ENCODE measurements at places on chromosomes 12 and 14.

DNA sequence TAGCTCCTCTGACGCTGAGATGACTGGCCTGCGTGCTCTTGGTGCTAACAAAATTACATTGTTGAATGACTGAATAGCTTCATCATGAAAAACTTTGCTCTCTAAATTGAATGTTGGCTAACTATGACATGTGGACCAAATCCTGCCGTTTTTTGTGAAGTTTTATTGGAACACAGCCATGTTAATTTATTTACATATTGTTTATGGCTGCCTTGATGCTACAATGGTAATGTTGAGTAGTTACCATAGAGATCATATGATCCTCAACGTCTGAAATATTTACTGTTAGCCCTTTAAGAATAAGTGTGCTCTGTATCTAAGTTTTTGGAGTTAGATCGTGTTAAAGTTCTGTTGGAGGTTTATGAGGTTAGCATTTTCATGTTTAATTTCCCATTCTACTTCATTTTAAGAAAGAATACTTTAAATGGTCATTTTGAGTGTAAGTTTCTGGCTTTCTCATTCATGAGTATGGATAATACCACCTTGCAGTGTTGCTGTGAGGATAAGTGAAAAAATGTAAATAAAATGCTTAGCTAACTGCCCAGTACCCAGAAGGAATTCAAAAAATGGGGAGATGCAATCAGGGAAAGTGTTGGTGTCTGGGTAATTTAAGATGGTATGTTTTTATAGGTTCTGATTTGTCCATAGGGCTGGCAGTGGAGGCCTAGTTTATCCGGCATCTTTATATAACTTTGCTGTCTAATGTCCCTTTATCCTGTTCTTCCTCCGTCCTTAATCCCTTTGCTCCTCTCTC, 35.3 kb downstream of the NUBPL start:
- DNase-seq, result no peak

DNA sequence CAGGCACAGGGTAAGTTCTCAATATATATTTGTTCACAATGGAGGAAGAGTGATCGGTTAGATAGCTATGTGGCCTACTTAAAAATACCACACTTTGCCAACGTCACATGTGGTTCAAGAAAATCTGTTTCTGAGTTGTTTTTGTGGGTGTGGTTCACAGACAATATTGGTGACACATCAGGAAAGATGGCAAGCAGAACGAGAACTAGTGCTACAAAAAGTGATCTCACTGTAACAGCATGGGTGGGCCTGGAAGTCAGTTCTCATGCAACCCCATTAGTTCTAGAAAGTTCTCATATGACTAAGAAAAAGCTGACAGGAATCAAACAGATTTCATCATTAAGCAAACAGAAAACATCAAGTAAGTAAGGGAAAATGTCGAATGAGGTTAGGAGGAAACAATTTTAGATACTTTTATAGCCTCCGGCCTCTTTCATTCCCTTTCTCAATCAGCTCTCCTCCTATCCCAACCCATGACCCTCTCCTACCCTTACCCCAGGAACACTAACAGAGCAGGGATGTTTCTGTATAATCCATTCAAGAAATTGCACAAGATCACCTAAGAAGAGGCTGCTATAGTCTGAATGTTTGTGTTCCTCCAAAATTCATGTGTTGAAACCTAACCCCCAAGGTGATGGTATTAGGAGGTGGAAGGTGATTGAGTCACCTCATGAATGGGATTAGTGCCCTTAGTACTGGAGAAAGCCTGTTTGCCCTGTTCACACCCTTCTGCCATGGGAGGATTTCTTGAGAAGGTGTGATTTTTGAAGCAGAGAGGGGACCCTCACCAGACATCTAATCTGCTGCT, 15.5 kb upstream of the NTN4 start:
- DNase-seq, result no peak

DNA sequence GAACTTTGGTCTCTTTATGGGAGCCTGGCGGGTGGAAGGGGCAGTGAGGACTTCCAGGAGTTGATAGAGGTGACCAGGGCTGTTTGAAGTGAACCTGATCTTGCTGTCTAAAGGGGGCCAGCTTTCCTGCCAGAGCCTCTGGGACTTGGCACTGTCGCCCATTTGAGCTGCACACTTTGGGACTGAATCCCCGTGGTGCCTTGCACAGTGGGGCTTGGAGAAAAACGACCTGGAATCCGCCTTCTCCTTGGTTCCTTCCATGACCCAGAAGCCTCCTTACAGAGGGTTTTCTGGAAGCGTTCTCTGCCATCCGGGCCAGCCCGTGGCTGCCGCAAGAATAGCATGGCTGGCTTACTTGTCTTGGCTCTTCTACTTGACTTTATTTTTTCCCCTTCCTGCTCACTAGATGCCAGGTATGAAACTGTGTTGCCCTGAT, 2.0 kb downstream of the RFLNA start:
- no peak for DNase-seq

GRCh38 chr12:86719381-86719780, 463.2 kb upstream of the MGAT4C start:
- DNase-seq, result no peak

DNA sequence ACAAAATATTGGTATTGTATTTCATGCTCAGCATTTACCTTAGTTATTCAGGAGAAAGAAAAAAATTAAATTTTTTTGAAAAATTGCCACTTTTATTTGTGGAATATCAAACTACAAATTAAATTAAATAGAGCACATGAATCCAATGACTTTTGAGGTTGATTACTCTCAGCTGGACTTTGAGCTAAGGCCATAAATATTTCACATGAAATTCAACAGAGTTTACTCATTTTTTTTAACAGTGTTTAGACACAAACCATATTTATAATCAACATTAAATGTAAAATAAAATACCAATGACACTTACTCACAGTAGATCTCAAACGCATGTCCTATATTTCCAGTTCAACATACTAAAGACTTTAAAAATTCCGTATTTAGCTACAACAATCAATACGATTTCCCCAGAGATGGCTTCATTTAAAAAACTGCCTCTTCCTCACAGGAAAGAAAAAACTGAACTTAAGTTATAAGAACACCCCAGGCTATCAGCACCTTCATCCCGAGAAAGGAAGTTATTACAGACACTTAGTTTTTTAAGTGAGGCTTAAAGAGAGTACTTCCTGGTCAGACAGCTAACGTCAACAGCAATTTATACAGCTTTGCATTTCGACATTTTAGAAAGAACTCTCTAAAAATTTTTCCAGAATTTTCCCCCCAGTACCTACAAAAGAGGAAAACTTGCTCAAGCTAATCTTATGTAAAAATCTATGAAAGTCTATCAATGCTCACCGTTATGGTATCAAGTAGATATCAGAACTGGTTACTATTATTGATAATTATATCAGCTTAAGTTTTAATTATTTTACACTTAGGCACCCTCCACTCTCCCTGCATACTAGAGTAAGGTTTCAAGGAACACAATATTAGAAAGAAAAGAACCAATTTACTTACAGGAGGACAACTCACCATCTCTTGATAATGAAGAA, 13.8 kb downstream of the TAOK3 start:
- no peak for DNase-seq

- no peak for DNase-seq
Observed at GRCh38 chr12:54393743-54394142, 9.2 kb upstream of the ZNF385A start.

DNA sequence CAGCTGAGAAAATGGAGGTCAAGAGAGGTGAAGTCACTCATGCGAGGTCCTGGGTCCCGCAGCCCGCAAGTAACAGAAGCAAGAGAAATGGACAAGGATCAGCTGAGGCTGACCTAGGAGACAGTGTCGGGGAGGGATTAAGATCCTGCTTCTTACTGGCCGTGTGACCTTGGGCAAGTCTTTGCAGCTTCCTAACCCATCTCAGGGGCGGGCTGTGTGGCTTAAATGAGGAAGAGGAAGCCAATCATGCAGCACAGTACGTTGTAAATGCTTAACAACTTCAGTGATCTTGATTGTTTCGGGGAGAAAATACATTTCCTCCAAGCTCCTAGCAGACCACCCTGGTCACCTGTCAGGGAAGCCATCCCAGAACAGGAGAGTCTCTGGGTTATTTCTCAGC, 7.1 kb upstream of the PGF start:
- no peak for DNase-seq

DNA sequence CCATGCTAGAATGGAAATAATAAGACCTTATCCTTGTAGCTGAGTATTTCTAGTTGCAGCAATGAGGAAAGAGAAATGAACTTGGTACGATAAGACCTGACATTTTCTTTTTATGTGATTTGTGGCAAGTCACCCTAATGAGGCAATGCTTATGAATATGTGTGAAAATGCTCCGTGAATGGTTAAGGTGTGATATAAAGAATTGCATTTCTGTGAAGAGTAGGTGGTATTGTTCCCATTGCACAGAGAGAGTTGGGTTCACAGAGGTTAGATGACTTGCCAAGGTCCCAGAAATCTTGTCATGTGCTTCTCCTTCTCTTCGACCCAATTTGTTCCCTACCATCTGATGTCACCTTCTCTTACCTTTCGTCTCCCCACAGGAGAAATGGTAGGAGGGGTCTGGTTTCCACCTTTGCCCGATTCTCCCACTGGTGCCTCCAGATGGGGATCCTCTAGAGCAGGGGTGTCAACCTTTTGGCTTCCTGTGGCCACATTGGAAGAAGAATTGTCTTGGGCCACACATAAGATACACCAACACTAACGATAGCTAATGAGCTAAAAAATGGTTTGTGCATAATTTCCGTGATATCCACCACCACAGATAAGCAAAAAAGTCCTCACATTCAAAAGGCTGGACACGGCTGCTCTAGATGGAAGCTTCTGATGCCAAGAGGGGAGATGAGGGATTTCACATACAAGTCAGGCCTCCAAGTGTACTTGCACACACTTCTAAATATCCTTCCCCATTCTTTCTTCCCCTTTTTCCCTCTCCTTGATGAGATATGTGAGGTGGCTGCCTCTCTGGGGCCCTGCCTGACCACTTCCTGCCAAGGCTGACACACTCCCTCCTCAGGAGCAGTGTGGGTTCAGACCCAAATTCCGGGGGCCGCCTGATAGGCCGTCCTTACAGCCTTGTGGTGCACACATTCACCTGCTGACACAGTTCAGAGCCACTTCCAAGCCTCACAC, 96.1 kb downstream of the PLXNC1 start:
- DNase-seq, result peak; percentile 67

- DNase-seq, result peak; percentile 14
Observed at GRCh38 chr14:81169711-81170103, 51.1 kb downstream of the GTF2A1 start.

GRCh38 chr12:127416796-127417195, 850.2 kb upstream of the TMEM132C start:
- DNase-seq, result no peak

DNA sequence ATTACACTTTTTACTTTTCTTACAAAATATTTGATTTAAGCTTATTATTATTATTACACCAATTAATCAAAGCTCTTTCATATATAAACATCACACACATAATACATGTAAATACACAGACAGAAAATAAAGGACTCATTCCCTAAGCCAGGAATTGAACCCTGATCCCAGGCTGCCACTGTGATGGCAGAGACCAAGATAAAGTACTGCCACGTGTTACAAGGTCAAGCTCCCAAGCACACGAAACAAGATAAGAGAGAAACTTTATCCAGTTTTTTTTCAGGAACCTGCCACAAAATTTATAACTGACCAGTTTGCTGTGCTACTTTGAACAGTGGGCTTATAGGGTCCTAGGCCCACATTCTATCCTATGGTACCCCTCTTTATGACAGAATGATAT, 111.3 kb downstream of the EML1 start:
- DNase-seq, result no peak

DNA sequence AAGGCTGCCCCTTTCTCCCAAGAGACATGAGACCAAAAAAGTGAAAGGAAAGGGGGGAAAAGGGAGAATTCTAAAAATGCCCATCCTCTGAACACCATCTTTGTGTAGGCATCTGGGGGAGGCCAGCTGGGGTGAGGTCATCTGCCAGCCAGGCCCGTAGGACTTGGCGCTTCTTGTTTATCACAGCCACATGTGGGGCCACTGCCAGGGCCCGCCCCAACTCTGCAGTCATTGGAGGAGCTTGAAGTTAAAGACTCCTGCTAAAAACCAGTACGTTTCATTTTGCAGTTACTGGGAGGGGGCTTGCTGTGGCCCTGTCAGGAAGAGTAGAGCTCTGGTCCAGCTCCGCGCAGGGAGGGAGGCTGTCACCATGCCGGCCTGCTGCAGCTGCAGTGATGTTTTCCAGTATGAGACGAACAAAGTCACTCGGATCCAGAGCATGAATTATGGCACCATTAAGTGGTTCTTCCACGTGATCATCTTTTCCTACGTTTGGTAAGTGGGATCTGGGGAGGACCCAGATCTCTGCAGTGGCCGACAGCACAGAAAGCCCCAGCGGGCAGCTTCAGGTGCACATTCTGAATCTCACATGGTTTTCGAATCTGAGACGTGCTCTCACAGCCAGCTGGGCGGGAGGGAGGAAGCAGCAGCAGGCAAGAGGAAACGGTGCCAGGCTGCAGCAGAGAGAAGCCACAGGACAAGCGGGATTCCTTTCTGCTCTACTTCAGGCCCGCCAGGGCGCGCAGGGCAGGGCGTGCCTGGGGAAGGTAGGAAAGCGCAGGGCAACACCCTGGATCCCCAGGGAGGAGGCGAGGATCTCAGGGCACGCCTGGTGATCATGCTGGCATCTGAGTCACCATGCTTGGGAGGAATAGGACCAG, at the start of gene P2RX7:
Gene P2RX7 (plus strand): TSS at position 276 of the 881 bp plus-strand sequence. CDS start 95 bp downstream, at position 371.
- peak; percentile 50 for DNase-seq

GRCh38 chr12:74171478-74171909, 366.1 kb upstream of the ATXN7L3B start:
- DNase-seq, result no peak

GRCh38 chr12:101876322-101876860, 989 bp upstream of the DRAM1 start:
- DNase-seq, result no peak

DNA sequence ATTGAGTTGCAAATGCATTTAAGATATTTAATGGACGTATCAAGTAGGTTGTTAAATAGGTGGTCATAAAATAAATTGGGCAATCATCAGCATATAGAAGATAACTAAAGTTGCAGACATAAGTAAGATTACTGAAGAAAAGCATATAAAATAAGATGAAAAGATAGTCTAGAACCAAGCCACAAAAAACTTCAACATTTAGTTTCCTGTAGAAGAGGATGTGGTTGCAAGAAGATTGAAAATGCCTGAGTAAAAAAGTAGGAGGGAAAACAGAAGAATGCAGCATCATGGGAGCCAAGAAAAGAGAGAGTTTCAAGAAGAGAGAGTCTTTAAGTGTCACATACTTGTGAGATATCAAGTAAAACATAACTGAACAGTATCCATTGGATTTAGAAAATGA, 17.6 kb upstream of the SLC16A7 start:
- DNase-seq, result no peak

All from activated CD4-positive, alpha-beta T cell treated with anti-CD3 and anti-CD28 coated beads, Interleukin-2, amount 50 U/mL, for 48 hours (primary cell).